ENCODE measurements at places on chromosomes 7 and 10.

- no peak for DNase-seq
These were observed 2.8 kb downstream of the EEPD1 start for GRCh38 chr7:36155811-36156361.

- no peak for DNase-seq
These were observed 239.2 kb downstream of the CELF2 start for GRCh38 chr10:11256896-11257295.

- no peak for DNase-seq
These were observed 12.5 kb downstream of the STAG3 start for GRCh38 chr7:100190048-100190711.

- DNase-seq, result no peak
These were observed 104.6 kb downstream of the HECTD2 start for GRCh38 chr10:91514787-91515186.

DNA sequence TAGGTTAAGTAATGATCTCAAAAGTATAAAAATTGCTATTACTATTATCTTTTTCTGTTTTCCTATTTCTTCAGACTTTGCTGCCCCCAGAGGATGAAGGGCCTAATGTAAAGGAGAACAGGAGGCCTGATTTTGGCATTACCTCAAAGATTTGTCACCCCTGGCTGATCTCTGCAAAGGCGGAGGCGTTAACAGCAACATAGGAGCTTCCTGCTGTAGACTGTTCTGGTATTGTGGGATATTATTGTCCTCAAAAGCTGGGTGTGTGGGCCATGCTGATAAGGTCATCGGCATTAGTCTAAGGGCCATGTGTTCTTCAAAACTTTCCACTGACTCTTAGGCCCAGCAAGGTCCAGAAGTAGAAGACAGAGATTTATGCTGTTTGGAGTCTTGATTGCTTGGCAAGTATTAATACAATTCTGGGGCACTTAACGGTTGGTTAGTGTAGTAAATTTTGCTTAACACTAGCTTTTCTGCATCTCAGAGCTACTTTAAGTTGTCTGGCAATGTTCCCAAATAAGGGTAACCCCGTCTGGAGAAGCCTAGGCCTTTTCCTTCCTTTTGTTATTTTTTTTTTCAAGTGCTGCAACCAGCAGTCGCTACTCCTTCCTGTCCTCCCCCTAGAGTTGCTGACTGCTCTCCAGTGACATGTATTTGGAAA lies 14.0 kb upstream of the ENTPD1 start:
- DNase-seq, result no peak

DNA sequence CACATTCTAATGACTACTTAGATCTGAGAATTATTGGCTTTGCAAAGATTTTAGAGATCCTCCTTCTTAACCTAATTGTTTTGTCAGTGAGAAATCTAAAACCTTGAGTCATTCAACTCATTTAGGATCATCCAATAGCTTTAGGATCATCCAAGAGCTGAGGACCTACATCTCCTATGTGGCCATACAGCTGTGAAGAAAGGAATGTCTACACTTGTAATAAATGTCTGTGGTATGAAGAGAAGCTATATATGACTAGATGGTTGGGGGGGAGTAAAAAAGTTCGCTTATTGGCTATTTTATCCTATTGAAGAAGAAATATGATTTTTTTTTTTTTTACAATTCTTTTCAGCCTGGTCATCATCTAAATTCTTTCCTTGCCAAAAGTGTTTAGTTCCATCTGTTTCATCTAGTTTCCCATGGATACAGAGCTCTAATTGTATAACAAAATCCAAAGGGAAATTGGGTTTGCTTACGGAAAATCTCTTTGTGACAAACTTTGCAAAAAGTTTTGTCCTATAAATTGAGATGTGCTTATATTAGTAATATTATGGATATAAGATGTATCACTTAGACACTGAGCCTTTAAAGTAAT lies 196.7 kb downstream of the PRKG1 start:
- DNase-seq, result no peak

DNA sequence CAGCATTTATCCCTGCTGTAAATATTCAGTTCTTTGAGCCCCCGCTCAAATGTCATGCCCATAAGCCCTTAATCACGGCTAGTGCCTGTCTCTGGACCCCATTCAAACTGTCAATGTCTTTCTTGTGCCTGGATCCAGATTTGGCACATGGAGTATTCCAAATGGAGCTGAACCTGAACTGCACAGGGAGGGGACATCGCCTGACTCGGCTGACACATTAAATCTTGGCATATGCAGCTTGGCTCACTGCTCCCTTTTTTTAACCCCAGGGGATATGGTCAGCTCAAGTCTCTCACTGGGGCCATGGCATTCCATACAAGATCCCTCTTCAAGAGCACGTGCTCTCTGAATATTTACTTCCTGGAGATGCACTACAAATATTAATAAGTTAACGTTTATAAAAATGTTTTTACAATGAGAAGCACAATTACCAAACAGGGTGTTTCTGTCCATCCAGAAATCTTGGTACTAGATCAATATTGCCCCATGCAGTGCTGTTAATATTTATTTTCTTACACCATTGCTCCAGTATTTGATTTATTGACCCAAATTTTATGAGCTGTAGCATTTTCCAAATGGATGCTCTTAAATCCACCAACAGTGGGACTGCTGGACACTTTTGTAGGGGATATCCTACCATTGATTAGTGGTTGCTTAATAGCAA lies 57.4 kb downstream of the FGFR2 start:
- no peak for DNase-seq

- DNase-seq, result no peak
These were observed 252.9 kb downstream of the DNAJB6 start for GRCh38 chr7:157589680-157590079.

DNA sequence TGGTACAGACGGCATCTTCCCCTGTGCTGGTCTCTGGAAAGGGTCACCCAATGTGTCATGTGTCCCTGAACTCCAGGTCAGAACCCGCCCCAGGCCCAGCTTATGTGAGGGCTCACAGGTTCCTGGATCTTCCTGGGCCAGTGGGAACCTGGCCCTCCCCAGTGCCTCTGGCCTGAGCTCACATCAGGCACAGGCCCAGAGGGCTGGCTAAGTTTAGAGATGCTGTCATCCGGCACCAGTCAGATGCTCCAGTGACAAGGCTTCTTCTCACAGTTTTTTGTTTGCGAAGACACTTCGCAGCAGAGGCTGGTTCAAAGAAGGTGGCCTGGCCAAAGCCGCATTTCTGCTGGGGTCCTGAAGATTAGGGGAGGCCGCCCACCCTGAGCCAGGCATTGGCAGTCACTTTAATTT lies 11.8 kb downstream of the CAMK2B start:
- DNase-seq, result no peak

- no peak for DNase-seq
These were observed 32.4 kb downstream of the WBP1L start for GRCh38 chr10:102775935-102776669.

- DNase-seq, result no peak
These were observed 145.5 kb upstream of the CELF2 start for GRCh38 chr10:10872035-10872673.

GRCh38 chr10:61878740-61879068 lies 22.8 kb upstream of the ARID5B start:
- no peak for DNase-seq

- no peak for DNase-seq
These were observed 128.9 kb downstream of the CELF2 start for GRCh38 chr10:11146402-11147171.

DNA sequence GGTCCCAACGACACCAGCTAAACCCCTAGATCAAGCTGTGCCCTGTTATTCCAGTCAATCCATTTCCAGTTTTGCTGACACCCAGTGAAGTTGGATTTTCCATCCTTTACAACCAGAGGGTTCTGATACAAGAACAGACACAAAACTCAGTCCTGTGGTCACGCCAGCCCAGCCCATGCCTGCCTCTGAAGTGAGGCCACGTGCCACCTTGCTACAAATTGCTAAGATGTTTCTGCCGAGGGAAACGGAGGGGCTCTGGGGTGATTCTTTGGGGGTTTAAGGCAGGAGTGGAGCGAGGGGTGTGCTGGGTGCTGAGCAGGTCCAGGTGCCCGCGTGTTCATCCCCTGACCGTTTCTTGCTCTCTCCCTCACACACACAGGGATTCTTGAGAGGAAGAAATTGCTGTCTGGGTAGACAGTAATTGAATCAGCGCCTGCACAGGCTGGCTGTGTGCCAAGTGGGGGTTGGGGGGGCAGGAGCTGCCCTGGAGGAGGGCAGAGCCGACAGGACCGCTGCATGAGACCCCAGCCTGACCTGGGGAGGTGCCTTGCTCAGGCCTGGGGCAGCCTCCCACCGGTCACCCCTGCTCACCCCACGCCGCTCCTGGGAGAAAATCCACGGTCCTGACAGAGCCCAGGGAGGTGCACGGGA lies 38.1 kb downstream of the ADAP1 start:
- DNase-seq, result no peak

DNA sequence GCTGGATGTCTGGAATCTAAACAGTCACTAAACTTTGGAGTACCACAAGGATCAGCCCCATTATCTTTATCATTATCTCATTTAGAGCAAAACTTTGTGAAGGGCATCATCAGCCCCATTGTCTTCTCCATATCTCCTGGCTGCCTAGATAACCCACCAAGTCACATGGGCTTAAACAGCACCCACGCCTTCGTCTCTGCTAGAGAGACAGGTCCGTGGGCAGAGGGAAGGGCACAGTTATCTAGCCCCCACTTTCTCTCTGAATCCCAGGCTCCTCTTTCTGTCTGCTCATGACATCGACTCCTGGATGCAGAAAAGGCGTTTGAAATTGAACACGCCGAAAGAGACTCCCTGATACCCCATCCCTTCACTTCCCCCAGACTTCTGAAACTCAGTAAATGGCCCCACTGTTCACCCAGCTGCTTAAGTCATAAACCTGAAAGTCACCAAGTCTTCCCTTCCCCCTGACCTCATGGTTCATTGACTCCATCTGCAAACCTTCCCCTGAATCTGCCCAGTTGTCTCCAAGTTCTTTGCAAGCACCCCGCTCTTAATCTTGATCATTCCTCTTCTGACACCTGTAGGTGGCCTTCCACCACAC lies 20.9 kb upstream of the PARD3 start:
- no peak for DNase-seq

GRCh38 chr10:88416801-88417200 lies 166.3 kb downstream of the RNLS start:
- no peak for DNase-seq

DNA sequence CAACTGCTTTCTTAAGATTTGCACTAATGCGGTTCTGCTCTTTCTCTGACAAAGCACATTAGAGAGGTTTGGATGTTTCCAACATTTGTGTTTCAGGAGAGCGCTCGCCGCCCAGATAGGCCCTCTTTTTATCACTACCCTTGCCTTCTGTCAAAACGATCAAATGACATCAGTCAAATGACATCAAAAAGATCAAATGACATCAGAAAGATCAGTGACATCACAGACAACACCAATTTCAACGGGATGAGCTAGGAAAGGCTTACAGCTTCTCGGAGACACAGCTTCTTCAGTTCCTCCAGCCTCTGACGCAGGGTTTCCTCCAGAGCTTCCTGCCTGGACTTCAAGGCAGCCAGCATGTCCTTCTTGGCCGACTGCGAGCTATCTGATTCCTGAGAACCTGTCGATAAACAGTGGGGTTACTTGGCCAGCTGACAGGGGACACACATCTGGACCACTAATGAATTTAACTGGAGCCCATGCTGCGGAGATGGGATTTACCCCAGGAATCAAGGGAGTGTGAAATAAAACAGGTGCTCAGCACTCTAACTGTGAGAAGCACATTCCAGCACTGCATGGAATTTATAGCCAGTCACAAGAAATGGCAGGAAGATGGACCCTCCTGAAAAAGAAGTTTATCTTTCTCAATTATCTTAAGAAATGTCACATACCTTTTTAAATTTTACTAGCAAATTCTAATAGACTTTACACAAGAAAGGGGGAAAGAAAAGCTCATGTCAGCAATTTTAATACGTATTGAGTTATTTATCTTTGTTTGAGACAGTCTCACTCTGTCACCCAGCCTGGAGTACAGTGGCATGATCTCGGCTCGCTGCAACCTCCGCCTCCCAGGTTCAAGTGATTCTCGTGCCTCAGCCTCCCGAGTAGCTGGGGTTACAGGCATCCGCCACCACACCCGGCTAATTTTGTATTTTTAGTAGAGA lies 88.2 kb downstream of the PRPF18 start:
- DNase-seq, result no peak

- DNase-seq, result no peak
These were observed 1.8 kb downstream of the CHST12 start for GRCh38 chr7:2405201-2405600.
